ENCODE measurements at places on chromosomes 1 and 21.

DNA sequence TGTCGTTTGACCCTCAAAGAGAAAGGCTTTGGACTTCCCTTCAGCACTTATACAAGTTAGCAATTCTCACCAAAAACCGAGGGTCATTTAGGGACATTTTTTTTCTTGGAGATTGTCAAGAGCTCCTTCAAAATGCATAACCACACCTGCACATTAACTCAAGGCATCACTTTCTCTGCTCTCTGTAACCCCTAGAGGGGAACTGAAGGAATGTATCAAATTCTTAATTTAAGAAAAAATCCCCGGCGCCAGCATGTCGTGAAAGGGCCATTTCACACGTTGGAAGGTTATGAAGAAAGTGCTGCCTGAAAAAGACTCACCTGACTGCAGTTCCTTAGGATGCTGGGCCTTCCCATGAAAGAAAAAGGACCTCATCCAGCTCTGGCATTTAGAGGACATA, 131.6 kb upstream of the ZC3H12A start:
- DNase-seq, result no peak

GRCh38 chr1:167149793-167150491, 56.1 kb downstream of the STYXL2 start:
- no peak for DNase-seq

- DNase-seq, result no peak
These were observed 5.7 kb downstream of the C1orf210 start for GRCh38 chr1:43279666-43280065.

DNA sequence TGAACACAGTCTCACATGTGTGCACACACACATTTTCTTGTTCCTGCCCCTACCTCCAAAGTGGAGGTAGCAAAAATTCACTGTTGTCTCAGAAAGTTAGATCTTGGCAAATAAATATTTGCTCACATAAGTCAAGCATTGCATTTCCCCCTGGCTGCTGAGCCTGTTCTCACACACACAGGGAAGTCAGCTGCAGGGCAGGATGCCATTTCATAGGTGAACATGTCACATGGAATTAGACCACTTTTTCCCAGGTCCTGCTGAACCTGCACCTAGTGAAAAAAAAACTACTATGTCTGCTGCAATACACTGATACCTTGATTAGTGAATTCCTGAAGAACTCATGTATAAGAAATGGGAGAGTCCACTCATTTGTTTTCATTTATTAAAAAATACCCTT, 5.3 kb upstream of the CD55 start:
- DNase-seq, result no peak

DNA sequence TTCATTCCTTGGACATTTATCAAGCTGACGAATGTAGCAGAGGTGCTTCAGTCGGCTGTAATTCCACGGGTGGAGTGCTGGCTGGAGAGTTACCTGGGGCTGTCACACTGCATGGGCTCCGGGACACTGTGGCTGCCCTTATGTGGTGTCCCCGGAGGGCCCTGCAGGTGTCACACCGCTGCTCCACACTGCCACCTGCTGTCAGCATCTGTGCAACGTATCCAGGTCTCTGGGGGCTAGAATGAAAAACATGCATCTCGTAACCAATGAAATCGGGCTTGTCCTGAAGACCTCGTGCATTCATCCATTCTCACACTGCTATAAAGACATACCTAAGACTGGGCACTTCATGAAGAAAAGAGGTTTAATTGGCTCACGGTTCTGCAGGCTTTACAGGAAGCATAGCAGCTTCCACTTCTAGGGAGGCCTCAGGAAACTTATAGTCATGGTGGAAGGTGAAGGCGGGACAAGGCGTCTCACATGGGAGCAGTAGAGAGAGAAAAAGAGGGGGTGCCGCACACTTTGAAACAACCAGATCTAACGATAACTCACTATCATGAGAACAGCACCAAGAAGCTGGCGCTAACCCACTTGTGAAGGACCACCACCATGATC, 46.7 kb upstream of the PCBP3 start:
- DNase-seq, result peak; percentile 69

GRCh38 chr1:234909307-234909810, 219.3 kb downstream of the TOMM20 start:
- DNase-seq, result no peak

GRCh38 chr1:84896279-84896678, 3.3 kb upstream of the LPAR3 start:
- no peak for DNase-seq

DNA sequence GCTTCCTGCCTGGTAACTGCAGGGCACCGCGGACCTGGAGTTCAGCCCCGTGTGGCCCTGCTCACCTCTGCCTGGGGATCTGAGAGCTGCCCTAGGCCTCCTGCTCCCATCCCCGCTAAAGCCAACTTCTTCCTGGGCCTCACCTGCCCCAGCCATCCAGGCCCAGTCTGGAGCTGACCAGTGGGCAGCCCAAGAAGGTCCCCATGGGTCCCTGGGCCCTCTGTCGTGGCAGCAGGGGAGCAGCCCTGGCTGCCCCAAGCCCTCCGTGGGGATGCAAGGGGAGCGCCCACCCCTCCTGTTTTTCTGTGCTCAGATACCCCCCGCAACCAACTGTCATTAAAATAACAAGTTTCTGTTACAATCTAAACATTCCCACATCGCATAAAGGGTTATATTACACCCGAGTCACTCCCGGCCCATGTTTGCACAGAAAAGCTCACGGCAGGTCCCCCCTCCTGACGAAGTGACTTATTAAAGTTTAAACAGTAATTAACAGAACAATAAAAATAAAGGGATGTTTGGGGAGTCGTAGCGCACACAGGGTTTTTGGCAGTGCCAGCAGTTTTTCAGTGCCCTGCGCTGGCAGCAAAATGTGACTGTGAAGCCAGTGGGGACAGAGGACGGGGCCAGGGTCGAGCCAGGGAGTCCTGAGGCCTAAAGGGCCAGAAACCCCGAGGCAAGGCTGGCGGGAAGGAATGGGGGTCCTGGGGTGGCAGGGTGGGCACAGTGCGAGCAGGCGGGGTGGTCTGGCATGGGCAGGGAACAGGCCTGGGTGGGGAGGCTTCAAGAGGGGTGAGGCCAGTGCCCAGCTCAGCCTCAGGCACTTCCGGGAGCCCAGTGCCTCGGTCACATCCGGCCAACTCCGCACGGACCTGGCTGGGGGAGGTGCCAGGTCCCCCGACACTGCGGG, 121.5 kb downstream of the CASZ1 start:
- DNase-seq, result no peak

DNA sequence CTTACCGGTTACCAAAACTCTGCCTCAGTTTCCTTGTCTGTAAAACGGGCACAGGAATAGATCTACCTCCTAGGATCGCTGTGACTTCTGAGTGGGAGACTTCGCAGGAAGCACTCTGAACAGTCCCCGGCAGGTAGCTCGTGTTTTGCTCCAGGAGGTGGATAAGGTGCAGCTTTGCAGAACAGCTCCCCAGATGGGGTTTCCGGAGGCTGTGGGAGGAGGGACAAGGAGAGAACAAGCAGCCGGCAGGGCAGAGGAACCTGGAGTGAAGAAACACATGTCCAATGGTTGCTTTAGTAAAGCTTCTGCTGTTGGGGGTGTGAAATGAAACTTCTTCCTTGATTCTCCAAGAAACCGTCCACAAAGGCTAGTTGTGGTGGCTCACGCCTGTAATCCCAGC, 95.5 kb upstream of the TARDBP start:
- no peak for DNase-seq

DNA sequence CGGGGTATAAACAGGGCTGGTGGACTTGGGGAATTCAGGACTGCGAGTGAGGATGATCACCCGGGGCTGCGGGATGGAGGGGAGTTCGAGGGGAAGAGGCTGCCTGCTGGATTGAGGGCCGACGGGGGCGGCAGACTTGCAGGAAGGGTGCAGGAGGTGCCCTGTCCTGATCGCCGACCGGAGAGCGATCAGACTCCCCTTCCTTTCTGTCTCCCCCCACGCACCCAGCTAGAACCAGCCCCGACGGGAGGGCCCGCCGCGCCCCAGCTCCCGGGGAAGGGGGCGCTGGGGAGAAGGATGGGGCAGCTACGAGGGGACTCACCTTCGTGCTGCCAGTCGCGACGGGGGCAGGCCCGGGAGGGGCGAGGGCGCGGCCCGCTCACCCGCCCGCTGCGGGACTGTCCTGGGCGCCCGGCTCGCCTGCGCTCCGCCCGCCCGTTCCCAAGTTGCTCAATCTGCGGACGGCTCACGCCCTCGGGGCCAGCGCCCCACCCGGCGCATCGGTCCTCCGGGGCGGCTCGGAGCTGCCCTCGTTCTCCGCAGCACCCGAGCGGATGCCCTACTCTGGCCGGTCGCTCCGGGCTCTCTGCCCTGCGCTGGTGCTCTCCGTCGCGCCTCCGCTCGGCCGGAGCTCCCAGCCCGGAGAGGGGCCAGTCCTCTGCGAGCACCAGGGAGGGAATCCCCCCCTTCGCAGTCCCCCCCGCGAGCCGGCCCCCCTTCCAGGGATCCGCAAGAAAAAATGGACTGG, at the start of gene RSPO1:
RSPO1 (minus strand) TSS at position 649 of the 748 bp plus-strand sequence. CDS start 5,231 bp downstream, outside the sequence.
- DNase-seq, result no peak

GRCh38 chr1:100510451-100510850, 27.5 kb upstream of the GPR88 start:
- DNase-seq, result no peak

DNA sequence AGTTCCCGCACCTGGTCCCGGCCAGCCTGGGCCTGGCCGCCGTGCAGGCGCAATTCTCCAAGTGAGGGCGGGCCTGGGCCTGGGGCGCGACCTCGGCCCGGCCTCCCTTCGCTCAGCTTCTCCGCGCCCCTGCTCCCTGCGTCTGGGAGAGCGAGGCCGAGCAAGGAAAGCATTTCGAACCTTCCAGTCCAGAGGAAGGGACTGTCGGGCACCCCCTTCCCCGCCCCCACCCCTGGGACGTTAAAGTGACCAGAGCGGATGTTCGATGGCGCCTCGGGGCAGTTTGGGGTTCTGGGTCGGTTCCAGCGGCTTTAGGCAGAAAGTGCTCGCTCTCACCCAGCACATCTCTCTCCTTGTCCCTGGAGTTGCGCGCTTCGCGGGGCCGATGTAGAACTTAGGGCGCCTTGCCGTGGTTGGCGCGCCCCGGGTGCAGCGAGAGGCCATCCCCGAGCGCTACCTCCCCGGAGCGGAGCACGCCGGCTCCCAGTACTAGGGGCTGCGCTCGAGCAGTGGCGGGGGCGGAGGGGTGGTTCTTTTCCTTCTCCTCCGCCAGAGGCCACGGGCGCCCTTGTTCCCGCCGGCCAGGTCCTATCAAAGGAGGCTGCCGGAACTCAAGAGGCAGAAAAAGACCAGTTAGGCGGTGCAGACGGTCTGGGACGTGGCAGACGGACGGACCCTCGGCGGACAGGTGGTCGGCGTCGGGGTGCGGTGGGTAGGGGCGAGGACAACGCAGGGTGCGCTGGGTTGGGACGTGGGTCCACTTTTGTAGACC, 1.2 kb downstream of the OLIG1 start:
- DNase-seq, result no peak

GRCh38 chr1:21077085-21077484, 99.6 kb downstream of the EIF4G3 start:
- DNase-seq, result no peak

DNA sequence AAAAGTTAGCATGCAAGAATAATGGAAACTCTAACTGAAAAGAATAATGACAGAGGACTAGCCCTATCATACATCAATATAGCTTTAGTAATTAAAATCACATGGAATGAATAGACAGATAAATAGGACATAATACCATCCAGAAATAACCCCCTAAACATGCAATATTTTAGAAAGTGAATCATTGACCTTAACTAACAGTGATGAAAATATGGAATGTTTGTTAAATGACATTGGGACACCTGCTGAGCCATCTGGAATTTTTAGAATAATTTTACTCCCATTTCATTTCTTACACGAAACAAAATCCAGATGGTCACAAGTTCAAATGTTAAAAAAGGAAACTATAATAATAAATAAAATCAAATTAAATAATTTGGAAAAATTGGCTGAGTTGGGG, 53.1 kb upstream of the FMO3 start:
- no peak for DNase-seq

DNA sequence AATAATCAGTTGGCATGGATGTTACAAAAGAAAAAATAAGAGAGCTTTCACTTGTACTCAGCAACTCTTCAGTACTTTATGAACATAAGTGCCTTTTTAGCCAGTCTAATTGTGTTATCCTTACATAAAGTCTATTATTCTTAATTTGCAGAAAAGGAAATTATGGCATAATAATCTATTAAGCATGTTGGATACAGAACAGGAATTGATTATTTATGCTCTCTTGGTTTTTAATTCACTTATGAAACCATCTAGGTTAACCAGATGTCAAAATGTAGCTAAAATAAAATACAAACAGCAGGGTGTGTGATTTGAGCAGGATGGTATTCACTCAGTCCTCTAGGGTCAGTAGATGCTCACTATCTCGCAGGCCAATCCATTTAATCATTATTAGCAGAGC, 79.7 kb downstream of the PLPPR5 start:
- DNase-seq, result no peak

GRCh38 chr1:1222575-1223225, 8.7 kb upstream of the TNFRSF4 start:
- no peak for DNase-seq

GRCh38 chr1:47941609-47942239, 55.5 kb downstream of the TRABD2B start:
- no peak for DNase-seq

DNA sequence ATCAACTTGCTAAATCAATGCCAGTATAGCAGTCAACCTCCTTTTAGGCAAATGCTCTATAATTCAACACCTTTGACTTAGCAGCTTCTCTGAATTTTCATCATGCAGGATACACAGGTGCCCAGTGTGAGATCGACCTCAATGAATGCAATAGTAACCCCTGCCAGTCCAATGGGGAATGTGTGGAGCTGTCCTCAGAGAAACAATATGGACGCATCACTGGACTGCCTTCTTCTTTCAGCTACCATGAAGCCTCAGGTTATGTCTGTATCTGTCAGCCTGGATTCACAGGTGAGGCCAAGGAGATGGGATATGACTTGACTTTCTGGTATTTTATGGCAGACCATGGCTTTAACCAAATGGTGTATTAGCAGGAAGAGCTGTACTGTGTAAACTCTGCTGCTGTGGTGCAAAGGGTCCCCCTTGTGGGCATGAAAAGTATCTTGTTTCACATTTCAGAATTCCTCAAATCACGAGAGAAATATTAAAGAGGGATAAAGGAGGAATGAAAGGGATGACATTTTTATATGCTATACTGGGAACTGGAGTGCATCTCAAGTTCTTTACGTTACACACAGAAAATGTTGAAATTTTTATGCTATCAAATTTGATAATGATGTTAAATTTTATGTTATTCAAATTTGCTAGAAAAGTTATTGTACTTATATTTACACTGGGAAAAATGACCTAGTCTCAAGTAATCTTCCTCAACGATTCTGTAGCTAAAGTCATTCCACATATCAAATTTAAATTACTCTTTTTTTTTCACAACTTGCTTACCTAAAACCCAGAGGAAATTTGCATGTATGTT, 88.9 kb downstream of the CRB1 start:
- no peak for DNase-seq

GRCh38 chr1:25538191-25538767, 5.1 kb upstream of the LDLRAP1 start:
- no peak for DNase-seq

GRCh38 chr1:156813750-156814570, 2.7 kb downstream of the SH2D2A start:
- DNase-seq, result peak; percentile 55
